Effector memory CD4-positive, alpha-beta T cell (primary cell): ENCODE measurements at places on chromosomes 13 and 19.

GRCh38 chr19:15305582-15306334 lies 26.6 kb downstream of the BRD4 start:
- no peak for DNase-seq
- H3K27me3 ChIP-seq = no peaks in the 10 kb centered on the region
- no peak overlapping the region for H3K4me3 ChIP-seq
- no peak overlapping the region for H3K27ac ChIP-seq
- H3K4me1 ChIP-seq = peaks cover 45% of the 10 kb centered on the region

- no peaks in the 10 kb centered on the region for H3K27me3 ChIP-seq
- H3K27ac ChIP-seq = no peak overlapping the region
Observed at GRCh38 chr13:49731766-49732165, 40.5 kb upstream of the EBPL start.

DNA sequence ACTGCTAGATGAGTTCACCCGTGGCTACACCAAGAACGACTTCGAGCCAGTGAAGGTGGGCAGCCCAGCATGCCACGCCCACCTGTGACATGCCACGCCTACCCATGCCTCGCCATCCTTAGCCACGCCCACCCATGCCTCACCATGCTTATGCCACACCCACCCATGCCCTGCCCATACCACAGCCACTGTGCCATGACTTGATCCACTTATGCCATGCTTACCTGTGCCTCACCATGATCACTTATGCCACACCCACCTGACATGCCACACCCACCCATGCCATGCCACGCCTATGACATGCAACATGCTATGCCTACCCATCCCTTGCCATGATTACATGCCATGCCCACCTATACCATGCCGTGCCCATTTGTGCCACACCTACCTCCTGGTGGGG lies 12.9 kb upstream of the USE1 start:
- H3K4me1 ChIP-seq = no peaks in the 10 kb centered on the region
- H3K36me3 ChIP-seq = peaks cover 69% of the 10 kb centered on the region
- no peaks in the 10 kb centered on the region for H3K27me3 ChIP-seq

GRCh38 chr13:100148422-100148821 lies 59.5 kb downstream of the PCCA start:
- no peaks in the 10 kb centered on the region for H3K4me1 ChIP-seq
- no peak overlapping the region for H3K27ac ChIP-seq
- H3K36me3 ChIP-seq = no peaks in the 10 kb centered on the region

DNA sequence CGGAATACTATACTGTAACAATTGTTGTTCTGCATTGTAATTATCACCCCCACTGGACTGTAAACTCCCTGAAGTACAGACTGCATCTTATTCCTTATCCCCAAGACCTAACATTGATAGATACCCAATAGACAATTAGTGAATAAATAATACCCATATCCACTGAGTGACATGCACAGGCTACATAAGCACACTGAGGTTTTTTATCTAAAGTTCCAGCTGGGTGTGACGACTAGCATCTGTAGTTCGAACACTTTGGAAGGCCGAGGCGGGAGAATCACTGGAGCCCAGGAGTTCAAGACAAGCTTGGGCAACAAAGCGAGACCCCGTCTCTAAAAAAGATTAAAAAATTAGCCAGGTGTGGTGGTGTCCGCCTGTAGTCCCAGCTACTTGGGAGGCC lies 2.5 kb downstream of the KPNA3 start:
- no peak overlapping the region for H3K4me3 ChIP-seq
- H3K27ac ChIP-seq = no peak overlapping the region
- peaks cover 3% of the 10 kb centered on the region for H3K4me1 ChIP-seq

- H3K4me3 ChIP-seq = no peak overlapping the region
- no peaks in the 10 kb centered on the region for H3K4me1 ChIP-seq
- peaks cover 5% of the 10 kb centered on the region for H3K27me3 ChIP-seq
- H3K27ac ChIP-seq = no peak overlapping the region
- DNase-seq = no peak
Observed at GRCh38 chr19:35093941-35094647, 21.5 kb upstream of the FXYD3 start.

- no peaks in the 10 kb centered on the region for H3K27me3 ChIP-seq
- no peak overlapping the region for H3K27ac ChIP-seq
- no peak for DNase-seq
- H3K4me3 ChIP-seq = no peak overlapping the region
Observed at GRCh38 chr13:26037302-26037701, 14.5 kb downstream of the SHISA2 start.

DNA sequence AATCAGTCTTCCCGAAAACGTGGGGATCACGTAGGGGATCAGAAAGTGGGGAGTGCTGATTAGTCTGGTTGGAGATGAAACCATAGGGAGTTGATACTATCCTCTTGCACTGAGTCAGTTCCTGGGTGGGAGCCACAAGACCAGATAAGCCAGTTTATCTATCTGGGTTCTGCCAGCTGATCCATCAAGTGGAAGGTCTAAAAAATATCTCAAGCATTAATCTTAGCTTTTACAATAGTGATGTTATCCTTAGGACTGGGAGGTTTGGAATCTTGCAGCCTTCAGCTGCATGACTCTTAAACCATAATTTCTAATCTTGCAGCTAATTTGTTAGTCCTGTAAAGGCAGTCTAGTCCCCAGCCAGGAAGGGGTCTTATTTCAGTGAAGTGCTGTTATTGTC lies 2474.2 kb downstream of the PCDH9 start:
- H3K4me1 ChIP-seq = no peaks in the 10 kb centered on the region
- H3K36me3 ChIP-seq = no peaks in the 10 kb centered on the region
- no peak overlapping the region for H3K4me3 ChIP-seq
- DNase-seq = no peak

GRCh38 chr19:17021793-17022590 lies 4.6 kb downstream of the CPAMD8 start:
- no peaks in the 10 kb centered on the region for H3K36me3 ChIP-seq
- no peak for DNase-seq
- H3K4me1 ChIP-seq = peaks cover 7% of the 10 kb centered on the region
- no peak overlapping the region for H3K27ac ChIP-seq

DNA sequence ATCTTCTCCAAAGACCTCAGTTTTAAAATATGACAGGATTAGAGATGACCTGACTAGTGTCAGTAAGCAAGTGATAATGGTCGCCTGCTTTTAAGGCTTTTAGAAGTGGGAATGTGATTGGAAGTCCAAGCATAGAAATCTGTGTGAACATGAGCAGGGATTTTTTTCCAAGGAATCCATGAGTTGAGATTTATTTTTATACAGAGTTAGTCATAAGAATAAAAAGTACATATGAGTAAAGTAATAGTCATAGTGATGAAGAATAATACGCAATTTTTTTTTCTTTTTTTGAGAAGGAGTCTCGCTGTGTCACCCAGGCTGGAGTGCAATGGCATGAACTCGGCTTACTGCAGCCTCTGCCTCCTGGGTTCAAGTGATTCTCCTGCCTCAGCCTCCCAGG lies 1.6 kb downstream of the ZNF546 start:
- no peak for DNase-seq
- H3K36me3 ChIP-seq = peaks cover under 1% of the 10 kb centered on the region
- H3K4me3 ChIP-seq = no peak overlapping the region
- H3K27me3 ChIP-seq = no peaks in the 10 kb centered on the region
- H3K27ac ChIP-seq = no peak overlapping the region

DNA sequence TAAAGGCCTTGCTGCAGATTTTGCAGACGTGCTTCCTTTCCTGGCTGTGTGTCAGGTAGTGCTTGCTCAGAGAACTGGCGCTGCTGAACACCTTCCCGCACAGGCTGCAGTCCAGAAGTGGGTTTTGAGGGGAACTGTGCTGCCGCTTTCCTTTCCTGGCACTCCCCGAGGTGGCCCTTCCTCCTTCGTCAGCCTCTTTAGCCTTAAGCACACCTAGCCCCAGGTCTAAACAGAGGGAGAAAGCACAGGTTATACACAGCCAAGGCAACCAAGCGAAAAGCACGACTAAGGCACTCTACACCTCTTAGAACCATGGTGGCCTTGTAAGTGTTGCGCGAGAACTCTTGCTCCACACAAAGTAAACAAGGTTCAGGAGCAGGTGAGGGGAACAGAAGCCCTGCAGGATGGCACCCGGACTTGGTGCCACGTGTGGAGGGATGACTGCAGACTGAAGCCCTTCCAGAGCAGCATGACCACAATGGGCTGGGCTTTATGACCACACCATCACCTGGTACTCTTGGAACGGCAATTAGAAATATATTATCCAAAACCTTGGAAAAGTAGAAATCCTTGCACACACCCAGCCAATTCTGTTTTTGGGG lies 23.6 kb downstream of the ZNF541 start:
- H3K4me1 ChIP-seq = peaks cover 7% of the 10 kb centered on the region
- no peak for DNase-seq
- H3K27ac ChIP-seq = no peak overlapping the region
- peaks cover 10% of the 10 kb centered on the region for H3K27me3 ChIP-seq

- H3K27ac ChIP-seq = no peak overlapping the region
- H3K36me3 ChIP-seq = no peaks in the 10 kb centered on the region
- H3K27me3 ChIP-seq = no peaks in the 10 kb centered on the region
Observed at GRCh38 chr13:79440958-79441528, 35.0 kb upstream of the RBM26 start.

GRCh38 chr19:54415208-54415900 lies at the start of gene TTYH1:
TTYH1 (plus strand) TSS chr19:54415464; CDS start chr19:54415553, 89 bp downstream.
- DNase-seq = no peak
- peaks cover 29% of the 10 kb centered on the region for H3K27me3 ChIP-seq
- H3K4me1 ChIP-seq = peaks cover 9% of the 10 kb centered on the region
- no peak within 1 kb of the TSS for H3K4me3 ChIP-seq
- H3K36me3 ChIP-seq = no peaks in the 10 kb centered on the region

DNA sequence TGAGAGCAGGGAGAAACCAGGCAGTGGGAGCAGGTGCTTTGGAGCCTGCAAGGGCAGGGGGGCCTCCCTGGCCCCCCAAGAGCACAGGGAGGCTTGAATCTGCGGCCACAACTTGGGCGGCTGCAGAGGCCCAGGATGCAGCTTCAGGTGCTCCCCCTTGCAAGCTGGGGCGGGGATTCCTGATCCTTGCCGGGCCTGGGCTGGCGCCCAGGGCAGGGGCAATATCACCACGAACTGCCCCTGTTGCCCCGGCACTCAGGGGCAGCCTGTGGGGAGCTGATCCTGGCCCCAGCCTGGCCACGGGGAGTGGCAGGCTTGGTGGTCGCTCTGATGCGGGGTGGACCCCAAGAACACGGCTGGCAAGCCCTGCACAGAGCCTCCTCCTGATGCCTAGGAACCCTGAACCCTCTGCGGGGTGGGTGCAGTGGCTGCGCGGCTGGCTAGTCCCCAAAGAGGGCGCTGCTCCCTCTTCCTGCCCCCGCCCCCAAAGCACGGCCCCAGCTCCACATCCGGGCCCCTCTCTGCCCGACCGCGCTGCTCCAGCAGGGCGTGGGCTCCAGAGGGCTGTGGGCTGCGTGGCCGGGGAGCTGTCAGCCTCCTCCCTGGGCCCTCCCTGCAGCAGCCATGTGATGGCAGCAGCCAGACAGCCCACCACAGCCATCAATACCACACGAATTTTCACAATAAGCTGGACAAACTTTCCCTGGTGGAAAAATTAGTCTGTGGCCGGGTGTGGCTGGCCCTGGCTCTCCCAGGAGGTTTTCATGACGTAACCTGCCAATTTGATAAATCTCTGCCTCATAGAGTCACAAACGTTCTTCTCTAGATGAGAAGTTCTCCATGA lies 21.0 kb downstream of the TNFSF9 start:
- H3K4me1 ChIP-seq = peaks cover 9% of the 10 kb centered on the region
- peak overlapping the region; percentile 38 for H3K4me3 ChIP-seq
- no peaks in the 10 kb centered on the region for H3K36me3 ChIP-seq
- no peak overlapping the region for H3K27ac ChIP-seq

GRCh38 chr13:51260154-51260553 lies 38.0 kb downstream of the FAM124A start:
- H3K27me3 ChIP-seq = no peaks in the 10 kb centered on the region
- DNase-seq = no peak
- H3K27ac ChIP-seq = no peak overlapping the region

DNA sequence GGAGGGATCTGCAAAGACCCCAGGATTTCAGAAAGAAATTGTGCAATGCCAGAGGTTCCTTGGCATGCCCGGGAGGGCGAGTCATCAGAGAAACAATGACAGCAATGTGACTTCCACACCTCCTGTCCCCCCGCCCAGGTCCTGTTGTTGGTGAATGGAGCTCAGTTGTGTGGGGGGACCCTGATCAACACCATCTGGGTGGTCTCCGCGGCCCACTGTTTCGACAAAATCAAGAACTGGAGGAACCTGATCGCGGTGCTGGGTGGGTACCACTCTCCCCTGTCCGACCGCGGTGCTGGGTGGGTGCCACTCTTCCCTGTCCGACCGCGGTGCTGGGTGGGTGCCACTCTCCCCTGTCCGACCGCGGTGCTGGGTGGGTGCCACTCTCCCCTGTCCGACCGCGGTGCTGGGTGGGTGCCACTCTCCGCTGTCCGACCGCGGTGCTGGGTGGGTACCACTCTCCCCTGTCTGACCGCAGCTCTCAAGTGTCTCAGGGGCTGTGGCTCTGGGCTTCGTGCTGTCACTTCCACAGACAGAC lies 5.2 kb upstream of the F10 start:
- no peak overlapping the region for H3K27ac ChIP-seq
- no peaks in the 10 kb centered on the region for H3K27me3 ChIP-seq
- no peaks in the 10 kb centered on the region for H3K4me1 ChIP-seq

- no peaks in the 10 kb centered on the region for H3K4me1 ChIP-seq
- H3K36me3 ChIP-seq = no peaks in the 10 kb centered on the region
- DNase-seq = no peak
- H3K4me3 ChIP-seq = no peak overlapping the region
- H3K27ac ChIP-seq = no peak overlapping the region
Observed at GRCh38 chr13:101757446-101758039, 305.1 kb downstream of the ITGBL1 start.

GRCh38 chr13:94119360-94119936 lies 360.0 kb downstream of the DCT start:
- DNase-seq = no peak
- no peaks in the 10 kb centered on the region for H3K36me3 ChIP-seq
- H3K27me3 ChIP-seq = no peaks in the 10 kb centered on the region
- H3K4me3 ChIP-seq = no peak overlapping the region
- no peaks in the 10 kb centered on the region for H3K4me1 ChIP-seq

- no peak overlapping the region for H3K4me3 ChIP-seq
- DNase-seq = no peak
- H3K4me1 ChIP-seq = peaks cover 12% of the 10 kb centered on the region
- H3K27me3 ChIP-seq = no peaks in the 10 kb centered on the region
- H3K36me3 ChIP-seq = peaks cover 87% of the 10 kb centered on the region
Observed at GRCh38 chr19:14405380-14405757, 13.8 kb downstream of the DDX39A start.
